Brain (organoid and tissue), 16 donors: ENCODE measurements at places on chromosomes 4 and X. TPM values are rescaled to one million over a fixed set of nuclear protein-coding genes. Genes with fewer than 3 reads are reported as not detected.

DNA sequence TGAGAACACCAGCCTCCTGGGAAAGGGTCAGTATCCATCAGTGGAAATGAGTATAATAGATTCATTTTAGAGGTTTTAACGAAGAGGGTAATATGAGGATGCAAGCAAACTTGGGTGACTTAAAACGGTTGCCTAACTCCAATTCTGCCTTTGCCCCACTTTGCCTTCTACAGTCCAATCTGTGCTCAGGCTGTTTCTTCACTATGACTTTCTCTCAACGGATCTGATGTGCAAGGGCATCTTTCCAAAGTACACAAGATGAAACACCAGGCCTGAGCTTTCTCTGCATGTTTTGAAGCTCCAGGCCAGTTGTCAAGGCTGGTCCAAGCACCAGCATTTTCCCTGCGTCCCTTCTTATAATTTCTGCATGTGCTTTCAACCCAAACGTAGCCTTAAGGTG lies 68.0 kb upstream of the TMEM164 start:
- DNase-seq, result no peak

The POF1B gene
- not detected for polyA plus RNA-seq

- no peak for DNase-seq
Measured at GRCh38 chr4:15961781-15962510, 1.0 kb downstream of the FGFBP2 start.

- peak; percentile 13 for DNase-seq
Measured at GRCh38 chr4:41957634-41958033, 22.4 kb downstream of the TMEM33 start.

DNA sequence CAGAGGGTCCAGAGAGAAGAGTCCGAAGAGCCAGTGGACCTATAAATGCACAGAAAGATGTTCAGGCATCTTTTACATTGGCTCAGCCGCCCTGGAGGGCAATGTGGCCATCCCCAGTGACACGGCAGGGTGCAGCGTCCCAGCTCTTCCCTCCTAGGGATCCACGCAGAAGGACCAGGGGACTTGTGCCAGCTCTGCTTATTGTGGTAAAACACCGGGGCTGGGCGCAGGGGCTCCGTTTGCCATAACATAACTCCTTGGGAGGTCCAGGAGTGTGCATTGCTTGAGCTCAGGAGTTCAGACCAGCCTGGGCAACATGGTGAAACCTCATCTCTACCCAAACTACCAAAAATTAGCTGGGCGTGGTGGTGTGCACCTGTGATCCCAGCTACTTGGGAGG lies 70.2 kb downstream of the CPZ start:
- DNase-seq, result no peak

The DKC1 gene
- 73.1 TPM for polyA plus RNA-seq

DNA sequence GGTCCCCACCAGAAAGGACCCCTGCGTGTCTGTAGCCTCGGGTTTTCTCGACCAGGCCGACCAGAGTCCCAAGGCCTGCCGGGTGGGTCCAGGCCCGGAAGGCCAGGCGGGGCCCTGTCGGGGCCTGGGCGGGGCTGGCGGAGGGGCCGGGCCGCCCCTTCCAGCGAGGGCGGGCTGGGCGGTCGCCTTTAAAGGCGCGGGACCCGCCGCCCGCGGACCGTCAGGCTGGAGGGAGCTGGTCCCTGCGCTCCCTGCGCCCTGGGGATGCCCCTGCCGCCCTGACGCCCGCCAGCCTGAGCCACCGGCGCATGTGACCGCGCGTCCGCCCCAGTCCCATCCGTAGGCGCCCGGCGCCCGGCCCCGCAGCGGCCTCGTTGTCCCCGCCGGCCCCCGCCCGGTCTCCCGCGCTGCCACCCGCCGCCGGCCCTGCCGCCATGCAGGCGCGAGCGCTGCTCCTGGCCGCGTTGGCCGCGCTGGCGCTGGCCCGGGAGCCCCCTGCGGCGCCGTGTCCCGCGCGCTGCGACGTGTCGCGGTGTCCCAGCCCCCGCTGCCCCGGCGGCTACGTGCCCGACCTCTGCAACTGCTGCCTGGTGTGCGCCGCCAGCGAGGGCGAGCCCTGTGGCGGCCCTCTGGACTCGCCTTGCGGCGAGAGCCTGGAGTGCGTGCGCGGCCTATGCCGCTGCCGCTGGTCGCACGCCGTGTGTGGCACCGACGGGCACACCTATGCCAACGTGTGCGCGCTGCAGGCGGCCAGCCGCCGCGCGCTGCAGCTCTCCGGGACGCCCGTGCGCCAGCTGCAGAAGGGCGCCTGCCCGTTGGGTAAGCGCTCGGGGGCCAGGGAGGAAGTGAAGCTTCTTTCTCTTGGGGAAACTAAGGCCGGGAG lies at the start of gene HTRA3:
HTRA3 (plus strand) TSS at position 220 of the 883 bp plus-strand sequence; CDS start at position 435, 215 bp downstream.
- no peak for DNase-seq

DNA sequence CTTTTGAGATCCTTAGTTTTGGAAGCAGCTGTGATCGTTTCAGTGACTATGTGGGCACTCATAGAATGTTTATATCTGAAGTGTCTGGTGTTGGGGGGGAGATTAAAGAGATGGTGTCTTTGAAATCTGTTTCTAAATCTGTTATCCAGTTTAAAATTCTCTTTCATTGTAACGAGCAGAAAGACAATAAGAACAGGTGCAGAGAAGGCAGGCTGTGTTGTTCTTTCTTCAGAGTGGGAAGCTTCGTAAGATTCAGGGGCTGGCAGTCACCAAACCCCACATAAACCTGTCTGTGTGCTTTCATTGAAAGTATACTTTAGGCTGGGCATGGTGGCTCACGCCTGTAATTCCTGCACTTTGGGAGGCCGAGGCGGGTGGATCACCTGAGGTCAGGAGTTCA lies 16.3 kb upstream of the DHRSX start:
- no peak for DNase-seq

DNA sequence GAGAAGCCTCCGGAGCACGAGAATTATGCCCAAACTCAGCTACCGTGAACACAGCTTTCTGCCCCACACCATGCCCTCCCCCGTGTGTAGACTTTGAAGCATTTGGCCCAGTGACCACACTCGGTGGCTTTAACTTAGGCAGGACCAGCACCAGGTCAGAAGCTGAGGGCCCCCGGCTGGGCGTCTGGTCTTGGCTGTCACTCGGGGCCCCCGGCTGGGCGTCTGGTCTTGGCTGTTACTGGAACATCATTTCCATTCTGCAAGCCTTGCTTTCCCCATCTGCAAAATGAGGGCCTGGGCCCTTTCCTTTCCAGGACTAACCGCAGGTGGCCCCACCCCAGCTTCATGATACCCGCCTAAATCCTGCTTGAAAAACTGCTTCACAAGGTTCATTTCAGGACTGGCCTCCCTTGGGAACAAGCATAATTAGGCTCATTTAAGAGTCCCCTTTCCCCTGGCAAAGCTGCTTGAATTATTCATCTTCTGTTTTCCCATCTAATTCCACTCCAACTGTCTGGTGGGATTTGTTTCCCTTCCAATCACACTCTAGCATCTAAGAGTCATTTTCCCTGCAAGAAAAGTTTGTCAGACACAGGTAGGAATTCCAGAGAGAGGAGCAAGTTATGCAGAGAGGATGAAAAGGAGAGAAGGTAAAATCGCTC lies 82.5 kb downstream of the WFS1 start:
- peak; percentile 33 for DNase-seq

The EFNB1 gene
- polyA plus RNA-seq, result 21.3 TPM

GRCh38 chr4:150805183-150806025 lies 209.7 kb downstream of the LRBA start:
- no peak for DNase-seq
